Calu3 (cell line): ENCODE measurements at places on chromosomes 11 and 22.

DNA sequence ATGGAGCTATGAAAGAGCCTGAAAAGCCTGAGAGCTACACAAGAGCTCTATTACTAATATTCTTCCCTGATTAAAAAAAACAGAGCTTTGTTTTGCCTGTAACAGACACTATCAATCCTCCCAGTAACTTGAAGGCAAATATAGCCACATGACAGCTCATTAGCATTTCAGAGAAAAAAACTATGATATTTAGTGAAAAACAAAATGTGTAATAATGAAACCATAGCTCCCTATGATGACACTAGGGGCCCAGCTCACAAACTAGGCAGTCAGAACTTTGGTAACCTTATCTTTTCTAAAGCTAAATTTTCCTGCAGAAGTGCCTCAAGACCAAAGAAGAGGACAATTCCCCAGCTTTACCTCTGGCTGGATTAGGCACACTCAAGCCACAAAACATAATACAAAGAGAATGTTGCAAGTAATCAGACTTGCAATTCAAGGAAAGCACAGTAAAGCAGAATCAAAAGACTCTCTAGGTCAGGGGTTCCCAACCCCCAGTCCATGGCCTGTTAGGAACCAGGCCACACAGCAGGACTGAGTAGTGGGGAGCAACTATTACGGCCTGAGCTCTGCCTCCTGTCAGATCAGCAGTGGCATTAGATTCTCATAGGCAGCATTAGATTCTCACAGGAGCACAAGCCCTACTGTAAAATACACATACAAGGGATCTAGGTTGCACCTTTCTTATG, 53.3 kb downstream of the MRTFA start:
- no peak for DNase-seq

DNA sequence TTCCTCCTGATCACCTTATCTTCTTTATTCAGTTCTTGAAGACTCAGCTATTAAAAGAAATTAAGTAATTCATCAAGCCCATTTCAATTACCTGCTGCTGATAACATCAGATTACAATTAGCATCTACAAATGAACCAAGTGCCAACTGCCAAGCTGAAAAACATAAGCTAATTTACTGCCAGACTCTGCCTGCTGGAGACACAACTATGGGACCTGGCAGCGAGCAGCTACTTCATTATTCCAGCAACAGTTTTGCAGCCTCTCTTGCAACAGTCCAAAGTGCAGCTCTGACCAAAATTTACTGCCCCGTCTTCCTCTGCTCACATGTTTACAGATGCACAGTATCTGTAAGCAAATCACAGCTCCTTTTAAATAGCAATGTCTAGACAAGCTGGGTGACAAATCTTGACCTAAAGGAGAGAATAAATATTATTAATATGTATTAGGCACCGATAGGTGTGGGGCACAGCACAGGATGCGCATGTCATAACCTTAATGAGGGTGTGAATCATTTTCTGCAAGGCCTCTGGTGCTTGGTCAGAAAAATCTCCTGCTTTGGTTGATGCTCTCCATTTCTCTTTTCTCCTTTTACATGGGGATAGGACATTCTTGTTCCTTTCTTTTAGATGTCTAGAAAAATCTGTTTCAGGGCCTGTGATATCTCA, 232.2 kb upstream of the PITPNB start:
- DNase-seq, result no peak

DNA sequence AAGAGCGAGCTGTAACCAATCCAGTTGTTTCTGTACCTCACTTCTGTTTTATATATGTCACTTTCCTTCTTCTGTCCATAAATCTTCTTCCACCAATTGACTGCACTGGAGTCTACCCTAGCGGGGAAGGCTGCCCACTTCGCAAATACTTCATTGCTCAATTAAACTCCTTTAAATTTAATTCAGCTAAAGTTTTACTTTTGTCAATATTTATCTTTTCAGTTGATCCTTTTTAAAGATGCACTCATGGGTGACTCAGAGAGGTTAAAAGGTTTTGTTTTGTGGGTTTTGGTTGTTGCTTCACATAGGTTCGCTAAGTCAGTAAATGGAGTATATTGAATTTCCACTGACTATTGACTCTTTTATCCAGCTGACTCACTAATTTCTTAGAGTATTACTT, 597.2 kb downstream of the DLG2 start:
- no peak for DNase-seq

- no peak for DNase-seq
Observed at GRCh38 chr11:70226183-70226582, 23.1 kb downstream of the FADD start.

DNA sequence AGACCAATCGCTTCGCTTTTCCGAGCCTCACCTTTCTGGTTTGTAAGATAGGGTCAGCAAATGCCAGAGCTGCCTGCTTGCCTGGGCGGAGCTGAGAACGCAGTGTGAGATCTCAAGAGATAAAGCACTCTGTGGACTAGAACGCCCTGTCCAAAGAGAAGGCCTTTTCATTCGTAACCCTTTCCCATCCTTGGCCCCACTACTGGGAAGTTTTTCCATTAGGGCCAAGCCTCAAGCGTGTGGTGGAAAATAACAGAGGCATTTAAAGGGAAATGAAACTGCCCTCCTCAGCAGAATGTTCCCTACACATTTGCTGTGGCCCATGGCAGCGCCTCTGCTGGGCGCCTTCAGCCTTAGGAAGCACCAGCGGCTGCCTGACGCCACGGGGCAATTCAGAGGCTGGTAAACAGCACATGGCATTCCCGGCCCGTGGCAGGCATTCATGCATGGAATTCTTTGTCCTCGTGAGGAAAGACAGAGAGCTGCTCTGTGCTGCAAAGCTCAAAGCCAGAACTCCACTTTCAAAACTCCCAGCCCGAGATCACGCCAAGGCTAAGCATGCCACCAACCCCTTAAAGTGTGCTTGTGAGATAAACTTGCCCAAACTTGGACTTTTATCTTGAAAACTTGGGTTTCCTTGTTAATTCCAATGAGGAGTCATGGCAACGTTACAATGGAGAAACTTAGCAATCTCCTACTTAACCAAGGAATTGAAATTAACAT, 38.1 kb downstream of the AHNAK start:
- peak; percentile 74 for DNase-seq

GRCh38 chr11:44443836-44444769, 121.4 kb upstream of the CD82 start:
- DNase-seq, result no peak

GRCh38 chr11:84396521-84396920, 1110.4 kb upstream of the CCDC90B start:
- DNase-seq, result no peak
